ENCODE measurements at places on chromosomes 5 and 9.

- no peak for DNase-seq
Observed at GRCh38 chr5:93302711-93303110, 278.3 kb downstream of the NR2F1-AS1 start.

DNA sequence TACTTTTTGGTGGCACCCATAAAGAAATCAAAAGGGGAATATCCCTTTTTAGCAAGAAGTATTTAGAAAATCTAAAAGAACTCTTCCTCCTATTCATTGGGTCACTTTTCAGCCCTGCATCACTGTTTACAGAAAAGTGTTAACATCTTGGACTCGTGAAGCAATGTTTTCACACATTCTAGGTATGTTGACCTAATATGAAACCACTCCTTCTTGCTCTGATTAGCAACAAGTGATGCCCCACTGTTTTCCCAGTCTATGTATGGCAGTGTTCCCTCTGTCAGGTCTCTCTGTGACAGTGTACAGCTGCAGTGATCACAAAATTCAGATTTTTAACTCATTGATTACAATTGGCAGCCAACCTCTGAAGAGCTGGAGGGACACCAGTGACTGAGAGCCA is 148.2 kb upstream of the SLC12A2 start:
- no peak for DNase-seq

GRCh38 chr9:132129535-132129934 is 32.3 kb upstream of the NTNG2 start:
- DNase-seq, result no peak

GRCh38 chr5:169943026-169943425 is 37.3 kb downstream of the INSYN2B start:
- DNase-seq, result no peak

DNA sequence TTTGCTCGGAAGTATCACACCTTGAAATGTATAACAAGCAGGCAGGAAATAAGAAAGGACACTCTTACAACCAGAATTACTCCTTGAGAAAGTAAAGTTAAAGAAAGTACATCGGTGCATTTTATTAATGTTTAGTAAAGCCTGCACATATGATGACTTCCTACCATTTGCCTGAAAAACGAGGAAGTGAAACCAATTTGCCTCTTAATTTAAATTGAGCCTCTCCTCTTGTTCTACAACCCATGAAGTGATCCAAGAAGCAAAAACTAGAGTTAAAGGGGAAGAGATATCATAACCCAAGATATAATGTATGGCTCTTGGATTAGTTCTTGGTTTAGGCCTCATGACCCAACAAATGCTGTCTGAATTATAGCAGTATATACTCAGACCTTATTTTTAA is 95.6 kb downstream of the GNAQ start:
- no peak for DNase-seq

DNA sequence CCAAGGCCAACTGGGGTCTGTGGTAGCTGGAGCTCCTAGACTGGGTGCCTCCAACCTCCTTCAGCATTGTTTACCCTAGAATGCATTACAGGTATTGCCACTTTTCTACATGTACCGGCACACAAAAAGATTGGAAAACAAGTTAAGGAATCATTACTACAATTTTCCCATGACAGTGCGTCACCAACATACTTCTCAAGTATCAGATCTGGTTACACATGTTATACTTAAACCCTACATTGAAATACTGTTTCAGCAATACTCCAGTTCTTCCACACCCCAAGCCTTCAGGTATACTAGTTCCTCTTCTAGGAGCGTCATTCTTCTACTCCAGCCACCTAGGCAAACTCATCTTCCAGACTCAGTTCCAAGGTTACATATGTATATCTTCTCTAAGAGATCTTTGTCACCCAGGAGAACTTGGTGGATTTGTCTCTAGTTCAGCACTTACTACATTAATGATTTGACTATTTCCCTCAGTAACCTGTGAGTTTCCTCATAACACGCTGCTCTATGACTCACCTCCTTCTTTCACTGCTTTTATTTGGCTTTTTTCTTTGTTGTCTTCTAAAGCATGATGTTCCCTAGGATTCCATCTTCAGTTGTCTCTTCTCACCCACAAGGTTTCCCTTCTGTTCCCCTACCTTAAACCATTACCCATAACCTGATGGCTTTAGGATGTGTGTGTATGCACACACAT is 217.0 kb downstream of the AP3B1 start:
- DNase-seq, result no peak

Data from activated CD8-positive, alpha-beta memory T cell treated with anti-CD3 and anti-CD28 coated beads for 4 hours (primary cell).